ENCODE measurements at places on chromosomes 1 and 21. TPM values are rescaled to one million over a fixed set of nuclear protein-coding genes. Genes with fewer than 3 reads are reported as not detected.

Gene CNR2
- polyA plus RNA-seq, result 0.01 TPM

DNA sequence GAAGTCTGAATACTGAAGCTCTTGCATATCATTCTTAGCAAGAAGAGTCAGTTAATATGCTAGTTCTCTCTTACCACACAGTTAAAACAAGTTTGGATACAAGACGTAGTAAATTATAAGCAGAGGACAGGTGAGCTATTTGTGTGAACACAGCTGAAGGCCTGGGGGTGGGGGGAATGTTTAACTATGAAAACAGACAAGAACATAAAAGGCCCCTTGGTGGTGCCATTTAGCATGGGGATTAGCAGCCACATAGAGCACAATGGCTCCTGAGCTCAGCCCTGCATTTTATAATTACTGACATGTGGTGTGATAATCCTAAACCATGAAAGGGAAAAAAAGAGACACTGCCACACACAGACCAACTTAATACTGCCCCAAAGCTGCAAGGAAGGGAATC is 94.8 kb downstream of the TGFBR3 start:
- no peak for DNase-seq

DNA sequence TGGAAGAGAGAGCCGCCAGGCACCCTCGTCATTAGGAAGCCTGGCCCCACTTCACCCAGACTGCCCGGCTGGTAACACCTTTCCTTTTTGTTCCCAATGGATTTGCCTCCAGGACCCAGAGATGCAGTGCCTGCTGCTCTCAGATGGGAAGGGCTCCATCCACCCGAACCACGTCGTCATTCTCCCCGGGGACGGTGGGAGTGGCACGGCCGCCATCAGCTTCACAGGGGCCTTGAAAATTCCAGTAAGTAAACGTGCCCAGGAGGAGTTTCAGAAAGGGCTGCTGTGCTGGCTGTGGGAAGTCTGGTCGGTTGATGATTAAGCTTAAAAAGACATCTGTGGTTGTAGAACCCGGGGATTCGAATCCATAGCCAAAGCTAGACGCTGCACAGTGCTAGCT is 45.2 kb downstream of the SLC37A1 start:
- no peak for DNase-seq

DNA sequence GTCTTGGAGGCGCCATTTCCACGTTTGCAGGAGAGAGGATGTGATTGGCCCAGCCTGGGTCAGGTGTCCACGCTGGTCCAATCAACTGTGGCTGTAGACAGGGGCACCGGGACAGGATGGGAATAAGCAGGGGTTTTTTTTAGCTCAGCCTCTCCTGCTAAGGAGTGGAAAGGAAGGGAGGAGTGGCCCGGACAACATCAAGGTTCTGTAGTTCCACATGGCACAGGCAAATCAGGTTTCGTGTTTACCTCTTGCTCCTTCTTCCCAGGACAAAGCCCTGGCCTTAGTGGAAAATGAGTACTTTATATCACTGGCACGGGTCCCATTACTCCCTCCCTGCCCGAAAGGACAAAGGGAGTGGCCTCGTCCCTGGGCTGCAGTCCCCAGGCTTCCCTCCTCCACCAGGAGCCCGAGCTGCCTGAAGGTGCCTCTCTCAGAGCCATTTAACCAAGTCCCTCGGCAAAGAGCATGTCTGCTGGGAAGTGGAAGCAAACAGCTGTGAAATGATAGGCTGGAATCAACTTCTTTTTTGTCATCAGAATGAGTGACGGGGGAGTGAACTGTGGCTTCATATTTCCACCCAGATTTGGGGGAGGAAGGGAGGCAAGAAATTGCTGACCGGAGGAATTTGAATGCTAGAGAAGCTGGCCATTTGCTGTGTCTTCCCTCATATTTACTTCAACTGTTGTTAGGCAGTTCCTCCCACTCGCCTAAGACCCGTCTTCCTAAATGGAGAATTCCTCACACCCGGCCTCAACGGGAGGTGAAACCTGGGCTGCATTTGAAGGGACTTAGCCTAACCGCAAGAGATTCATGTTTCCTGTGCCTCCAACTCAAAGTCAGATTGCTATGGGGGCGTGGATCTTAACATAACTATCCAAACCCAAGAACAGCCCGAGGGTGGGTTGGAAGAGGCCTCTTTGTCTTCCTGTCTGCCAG is 84.9 kb upstream of the SLC44A3 start:
- peak; percentile 32 for DNase-seq

- DNase-seq, result no peak
Observed at GRCh38 chr1:65054481-65054880, 88.1 kb upstream of the JAK1 start.

GRCh38 chr21:37905291-37905690 is 11.0 kb downstream of the KCNJ6 start:
- DNase-seq, result no peak

DNA sequence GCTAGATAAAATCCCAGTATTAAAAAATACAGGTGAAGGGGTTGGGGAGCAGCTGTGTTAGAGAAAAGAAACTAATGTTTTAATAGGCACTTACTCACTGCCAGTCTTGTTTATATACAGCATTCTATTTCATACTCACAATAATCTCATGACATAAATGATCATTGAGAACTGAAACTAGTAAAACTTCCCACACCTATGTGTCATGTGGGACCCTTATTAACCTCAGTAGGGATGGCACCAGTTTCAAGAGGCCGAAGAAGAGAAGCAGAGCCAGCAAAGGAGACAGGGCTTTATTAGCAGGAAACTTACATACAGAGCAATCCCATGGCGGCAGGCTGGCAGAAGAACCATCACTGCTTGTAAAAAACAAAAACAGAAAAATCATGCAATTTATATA is 48.8 kb upstream of the KCNH1 start:
- no peak for DNase-seq

Gene CACHD1
- 0.91 TPM for polyA plus RNA-seq

Gene DCST1
- not detected for polyA plus RNA-seq

DNA sequence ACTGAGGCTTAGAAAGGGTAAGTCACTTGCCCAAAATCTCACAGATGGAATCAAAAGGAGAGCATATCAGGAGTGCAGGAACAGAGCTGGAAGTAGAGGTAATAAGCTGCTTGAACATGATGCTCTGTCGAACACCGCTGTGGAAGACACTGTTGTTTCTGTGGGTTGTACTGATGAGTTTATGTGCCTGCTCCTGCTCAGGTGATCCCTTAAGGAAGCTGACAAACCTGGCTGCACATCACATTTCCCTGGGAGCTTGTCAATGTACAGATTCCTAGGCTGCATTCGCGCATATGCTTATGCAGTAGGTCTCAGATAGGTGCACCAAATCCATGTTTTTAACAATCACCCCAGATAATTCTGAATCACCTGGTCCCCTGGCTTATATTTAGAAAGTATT is 79.7 kb downstream of the ZNF326 start:
- no peak for DNase-seq

DNA sequence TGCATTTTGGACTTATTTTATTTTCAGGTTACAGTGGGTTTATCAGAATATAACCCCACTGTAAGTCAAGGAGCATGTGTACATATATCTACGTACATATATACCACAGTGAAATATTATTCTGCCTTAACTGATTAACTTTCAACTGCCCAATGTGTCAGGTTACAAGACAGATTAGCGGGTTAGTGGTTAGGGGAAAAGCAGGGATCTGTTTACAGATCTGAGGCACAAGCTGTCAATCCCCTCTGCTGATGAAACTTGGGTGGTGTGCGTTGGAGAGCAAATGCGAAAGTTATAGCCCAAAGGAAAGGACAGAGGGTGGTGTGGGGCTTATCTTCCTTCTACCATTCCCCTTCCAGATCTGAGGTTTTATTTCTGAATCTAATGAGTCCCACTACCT is 238.2 kb upstream of the KCNK2 start:
- DNase-seq, result no peak

- DNase-seq, result peak; percentile 94
Observed at GRCh38 chr1:35557118-35557610, at the start of gene KIAA0319L. Gene KIAA0319L (minus strand): TSS chr1:35557403. CDS start chr1:35554491, 2,912 bp downstream.

DNA sequence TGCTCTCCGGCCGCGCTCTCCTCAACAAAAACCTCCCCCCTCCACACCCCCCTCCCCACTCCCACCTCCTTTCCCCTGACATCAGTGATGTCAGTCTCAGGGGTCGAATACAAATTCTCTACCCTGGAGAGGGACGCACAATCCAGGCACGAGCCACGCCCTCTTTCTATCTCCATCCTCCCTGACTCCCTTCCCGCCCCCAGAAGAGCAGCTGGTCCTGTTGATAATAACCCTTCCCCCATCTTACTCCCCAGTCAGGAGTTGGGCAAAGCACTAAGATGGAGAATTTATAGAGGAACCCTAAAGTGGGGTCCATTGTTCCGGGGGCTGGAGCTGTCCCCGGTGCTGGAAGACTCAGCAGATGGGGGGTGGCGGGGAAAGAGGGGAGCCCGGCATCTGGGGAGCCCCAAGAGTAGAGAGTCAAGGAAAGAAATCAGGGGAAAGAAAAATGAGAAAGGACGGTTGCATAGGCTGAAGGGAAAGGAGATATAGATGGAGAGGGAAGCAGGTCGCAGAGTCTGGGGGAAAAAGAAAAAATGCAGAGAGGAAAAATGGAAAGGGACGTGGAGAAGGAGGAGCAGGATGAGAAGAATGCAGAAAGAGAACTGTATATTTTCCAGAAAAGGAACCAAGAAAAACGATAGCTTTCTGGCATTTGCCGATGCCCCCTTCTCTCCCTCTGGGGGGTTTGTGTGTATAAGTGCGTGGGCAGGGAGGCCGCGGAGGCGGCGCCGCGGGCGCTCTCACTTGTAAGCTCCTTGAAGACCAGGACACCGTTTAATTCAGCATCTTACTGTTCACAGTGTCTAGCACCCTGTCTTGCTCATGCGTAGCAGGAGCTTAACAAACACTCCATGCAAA is at the start of gene CELF3:
Gene CELF3 (minus strand): TSS at position 33 of the 861 bp plus-strand sequence. CDS start 783 bp downstream, outside the sequence.
- no peak for DNase-seq

Gene TRIM67
- polyA plus RNA-seq, result not detected

DNA sequence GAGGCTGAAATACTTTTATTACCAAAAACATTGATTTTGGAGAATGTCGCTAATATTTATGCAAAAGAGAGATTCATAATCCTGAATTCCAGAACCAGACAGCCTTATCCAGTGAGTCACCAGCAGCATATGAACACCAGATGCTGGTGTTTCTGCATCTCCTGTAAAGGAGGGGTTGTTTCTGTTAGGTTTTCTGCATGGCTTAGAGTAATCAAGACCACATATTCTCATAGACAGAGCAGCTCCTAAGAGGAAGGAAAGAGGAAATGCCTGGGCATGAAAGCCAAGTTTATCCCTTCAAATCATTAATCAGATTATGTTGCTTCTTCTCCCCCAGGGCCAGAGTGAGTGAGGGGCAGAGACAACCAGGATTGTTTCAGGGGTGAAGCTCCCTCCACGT is 86.2 kb downstream of the NGF start:
- DNase-seq, result no peak

DNA sequence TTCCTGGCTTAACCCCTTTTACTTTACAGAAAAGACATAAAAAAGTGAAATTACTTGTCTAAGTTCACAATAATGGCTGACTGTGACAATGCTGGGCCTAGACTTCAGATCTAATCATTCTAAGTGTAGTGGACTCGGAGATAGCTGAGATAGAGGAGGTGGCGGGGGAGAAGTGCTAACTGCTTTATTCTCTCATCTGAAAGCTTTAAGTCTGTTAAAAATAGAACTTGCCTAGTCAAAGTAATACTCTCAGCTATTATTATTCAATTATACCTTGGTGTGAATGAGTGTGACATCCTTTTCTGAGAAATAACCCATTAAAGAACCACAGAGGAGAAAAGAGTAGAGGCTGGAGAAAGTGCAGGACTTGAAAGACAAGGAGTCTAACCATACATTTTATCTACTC is 96.1 kb upstream of the OLIG2 start:
- DNase-seq, result no peak

GRCh38 chr1:200660719-200661118 is 9.0 kb downstream of the DDX59 start:
- DNase-seq, result peak; percentile 29

DNA sequence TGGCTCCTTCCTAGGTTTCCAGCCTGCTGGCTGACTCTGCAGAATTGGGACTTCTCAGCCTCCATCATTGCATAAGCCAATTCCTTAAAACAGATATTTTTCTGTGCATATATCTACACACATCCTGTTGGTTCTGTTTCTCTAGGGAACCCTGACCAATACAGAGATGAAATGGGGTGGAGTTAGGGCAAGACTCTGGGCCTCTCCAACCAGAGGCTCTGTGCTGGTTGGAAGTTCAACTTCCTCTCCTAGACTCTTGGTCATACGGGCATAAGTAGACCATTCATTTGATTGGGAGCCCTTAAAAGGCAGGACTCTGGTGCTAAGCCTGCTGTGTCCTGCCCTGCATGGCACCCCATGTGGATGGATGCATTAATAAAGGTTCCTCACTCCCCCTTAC is 55.0 kb downstream of the CNIH3 start:
- DNase-seq, result no peak

DNA sequence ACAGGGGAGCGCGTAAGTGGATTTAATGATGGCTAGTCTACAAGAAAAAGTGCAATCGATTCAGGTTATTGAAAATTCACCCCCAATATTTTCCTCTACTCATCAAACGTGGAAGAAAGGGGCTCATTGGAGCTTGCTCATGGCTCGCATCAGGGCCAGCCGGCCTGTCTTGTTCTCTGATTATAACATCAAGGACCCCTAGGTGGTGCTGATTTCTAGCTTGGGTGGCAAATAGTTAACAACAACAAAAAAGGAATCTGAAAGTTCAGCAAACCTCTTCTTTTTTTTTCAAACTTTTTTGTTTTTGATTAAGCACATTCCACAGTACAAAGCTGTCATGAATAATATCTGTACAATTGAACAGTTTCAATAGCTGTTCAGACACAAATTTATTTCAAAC is 35.8 kb upstream of the SOD1 start:
- no peak for DNase-seq

- peak; percentile 62 for DNase-seq
Observed at GRCh38 chr1:9753121-9753531, 70.6 kb downstream of the CLSTN1 start.

Gene PLA2G2D
- not detected for polyA plus RNA-seq

Gene OR2T11
- polyA plus RNA-seq, result not detected

GRCh38 chr21:26490771-26491170 is 82.3 kb downstream of the CYYR1 start:
- no peak for DNase-seq

Gene MFAP2
- polyA plus RNA-seq, result 8.7 TPM

DNA sequence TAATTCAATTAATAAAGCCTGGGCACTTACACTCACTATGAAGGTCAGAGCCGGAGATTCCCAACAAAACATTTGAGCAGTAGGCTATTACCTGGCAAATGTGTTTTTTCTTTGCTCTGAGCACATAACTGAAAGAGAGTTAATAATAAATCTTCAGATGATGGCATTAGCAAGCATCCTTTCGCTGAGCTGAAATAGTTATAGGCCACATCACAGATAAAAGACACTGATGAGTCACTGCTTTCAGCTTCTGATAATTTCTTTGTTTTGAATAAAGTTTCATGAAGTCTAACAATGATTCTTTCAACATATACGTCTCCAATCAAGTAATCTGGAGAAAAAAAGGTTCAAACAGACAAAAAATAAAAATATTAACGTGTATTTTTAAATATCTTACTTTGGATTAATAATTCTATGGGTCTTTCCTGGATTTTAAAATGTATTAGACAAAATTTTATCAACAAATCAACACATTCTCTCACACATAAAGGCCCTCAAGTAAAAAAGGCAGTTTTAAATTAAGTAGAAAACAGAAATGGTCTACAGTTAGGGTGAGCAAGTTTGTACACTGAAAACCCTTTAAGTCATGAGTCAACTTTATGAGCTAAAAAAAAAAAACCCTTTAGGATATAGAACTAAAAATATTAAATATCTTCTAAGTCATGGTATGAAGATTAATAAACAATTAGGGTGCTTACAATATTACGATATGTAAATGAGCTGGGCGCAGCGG is 33.1 kb downstream of the LTN1 start:
- DNase-seq, result no peak
